ENCODE measurements at places on chromosomes 11 and 22.

- DNase-seq = no peak
Measured at GRCh38 chr11:73274722-73275380, 2.7 kb downstream of the P2RY6 start.

DNA sequence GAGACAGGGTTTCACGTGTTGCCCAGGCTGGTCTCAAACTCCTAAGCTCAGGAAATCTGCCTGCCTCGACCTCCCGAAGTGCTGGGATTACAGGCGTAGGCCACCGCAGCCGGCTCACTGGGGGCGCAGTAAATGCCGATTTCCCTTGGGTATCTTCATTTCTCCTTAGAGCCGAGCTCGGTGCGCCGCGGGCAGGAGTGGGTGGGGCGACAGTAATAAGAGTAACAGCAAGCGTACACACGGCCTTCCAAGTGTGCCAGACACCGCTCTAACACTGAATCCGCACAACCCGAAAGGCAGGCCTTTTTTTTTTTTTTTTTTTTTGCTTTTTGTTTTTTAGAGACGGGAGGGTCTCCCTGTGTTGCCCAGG lies 500 bp upstream of the ADSL start:
- no peak for DNase-seq

GRCh38 chr11:81449588-81450156 lies 1284.0 kb downstream of the FAM181B start:
- no peak for DNase-seq

DNA sequence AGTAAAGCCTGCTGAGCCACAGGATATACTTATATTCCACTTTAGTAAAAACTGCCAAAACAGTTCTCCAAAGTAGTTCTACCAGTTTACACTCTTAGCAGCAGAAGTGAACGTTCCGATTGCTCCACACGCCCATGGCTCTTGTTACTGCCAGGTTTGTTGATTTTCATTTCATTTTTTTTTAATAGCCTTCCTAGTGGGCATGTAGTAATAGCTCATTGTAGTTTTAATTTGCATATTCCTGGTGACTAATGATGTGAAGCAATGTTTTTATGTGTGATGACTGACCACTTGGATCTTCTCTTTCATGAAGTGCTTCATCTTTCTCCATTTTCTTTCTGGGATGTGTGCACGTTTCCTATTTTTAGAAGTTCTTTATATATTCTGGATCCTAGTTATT lies 4.8 kb upstream of the C11orf97 start:
- no peak for DNase-seq

DNA sequence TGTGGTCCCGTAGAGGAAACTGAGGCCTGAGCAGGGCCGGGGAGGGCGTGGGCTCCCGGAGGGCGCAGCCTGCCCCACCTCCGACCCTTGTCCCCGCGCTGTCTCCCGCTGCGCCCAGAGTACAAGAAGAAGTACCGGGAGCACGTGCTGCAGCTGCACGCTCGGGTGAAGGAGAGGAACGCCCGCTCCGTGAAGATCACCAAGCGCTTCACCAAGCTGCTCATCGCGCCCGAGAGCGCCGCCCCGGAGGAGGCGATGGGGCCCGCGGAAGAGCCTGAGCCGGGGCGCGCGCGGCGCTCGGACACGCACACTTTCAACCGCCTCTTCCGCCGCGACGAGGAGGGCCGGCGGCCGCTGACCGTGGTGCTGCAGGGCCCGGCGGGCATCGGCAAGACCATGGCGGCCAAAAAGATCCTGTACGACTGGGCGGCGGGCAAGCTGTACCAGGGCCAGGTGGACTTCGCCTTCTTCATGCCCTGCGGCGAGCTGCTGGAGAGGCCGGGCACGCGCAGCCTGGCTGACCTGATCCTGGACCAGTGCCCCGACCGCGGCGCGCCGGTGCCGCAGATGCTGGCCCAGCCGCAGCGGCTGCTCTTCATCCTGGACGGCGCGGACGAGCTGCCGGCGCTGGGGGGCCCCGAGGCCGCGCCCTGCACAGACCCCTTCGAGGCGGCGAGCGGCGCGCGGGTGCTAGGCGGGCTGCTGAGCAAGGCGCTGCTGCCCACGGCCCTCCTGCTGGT lies 1.9 kb downstream of the NLRP6 start:
- DNase-seq = peak; percentile 27

DNA sequence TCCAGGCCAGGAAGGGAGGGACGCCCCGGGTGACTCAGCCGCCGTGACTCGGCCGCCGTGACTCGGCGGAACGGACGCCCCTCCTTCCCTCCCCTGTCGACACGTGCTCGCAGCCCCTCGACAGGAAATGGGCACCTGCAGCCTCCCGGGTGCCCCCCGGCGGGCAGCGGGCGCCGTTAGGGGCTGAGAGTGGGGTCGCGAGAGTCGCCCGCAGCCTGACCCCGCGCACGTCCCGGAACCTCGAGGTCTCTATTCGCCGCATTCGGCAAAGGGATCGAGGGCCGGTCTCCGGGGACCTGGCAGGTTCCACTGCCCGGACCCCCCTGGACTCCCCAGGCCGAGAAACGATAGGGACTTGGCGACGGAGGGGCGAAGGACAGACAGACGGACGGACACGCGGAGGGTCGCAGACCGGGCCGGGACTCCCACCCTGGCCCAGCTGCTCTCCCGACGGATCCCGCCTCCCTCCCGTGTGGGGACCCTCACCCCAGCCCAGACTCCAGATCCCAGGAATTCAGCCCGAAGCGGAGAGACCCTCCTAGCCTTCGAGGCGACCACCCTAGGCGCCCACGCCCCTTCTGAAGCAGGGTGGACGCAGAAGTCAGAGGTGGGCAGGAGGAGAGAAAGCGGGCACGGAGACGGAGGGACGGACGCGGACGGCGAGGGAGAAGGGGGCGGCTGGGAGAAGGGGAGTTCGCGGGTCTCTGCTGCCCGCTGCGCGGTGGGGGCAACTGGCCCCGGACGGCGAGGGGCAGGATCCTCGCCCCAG lies 648 bp downstream of the FOSL1 start:
- DNase-seq = peak; percentile 60

DNA sequence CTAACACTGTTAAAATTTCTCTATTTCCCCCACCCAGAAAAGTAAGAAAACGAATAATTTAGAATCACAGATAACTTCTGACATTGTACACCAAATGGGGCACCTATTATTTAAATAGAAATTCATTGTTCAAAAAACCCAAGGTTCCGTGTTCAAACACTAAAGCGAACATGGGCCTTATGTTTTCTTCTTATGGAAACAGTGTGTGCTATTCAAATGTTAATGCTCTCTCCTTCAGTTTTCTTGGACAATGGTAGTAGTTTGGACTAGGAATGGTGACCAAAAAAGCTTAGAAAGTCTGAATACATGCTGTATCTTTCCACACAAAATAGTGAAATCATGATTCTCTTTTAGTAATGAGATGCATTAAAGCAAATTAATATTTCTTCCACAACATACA lies 33.7 kb downstream of the VSIG10L2 start:
- DNase-seq = no peak

DNA sequence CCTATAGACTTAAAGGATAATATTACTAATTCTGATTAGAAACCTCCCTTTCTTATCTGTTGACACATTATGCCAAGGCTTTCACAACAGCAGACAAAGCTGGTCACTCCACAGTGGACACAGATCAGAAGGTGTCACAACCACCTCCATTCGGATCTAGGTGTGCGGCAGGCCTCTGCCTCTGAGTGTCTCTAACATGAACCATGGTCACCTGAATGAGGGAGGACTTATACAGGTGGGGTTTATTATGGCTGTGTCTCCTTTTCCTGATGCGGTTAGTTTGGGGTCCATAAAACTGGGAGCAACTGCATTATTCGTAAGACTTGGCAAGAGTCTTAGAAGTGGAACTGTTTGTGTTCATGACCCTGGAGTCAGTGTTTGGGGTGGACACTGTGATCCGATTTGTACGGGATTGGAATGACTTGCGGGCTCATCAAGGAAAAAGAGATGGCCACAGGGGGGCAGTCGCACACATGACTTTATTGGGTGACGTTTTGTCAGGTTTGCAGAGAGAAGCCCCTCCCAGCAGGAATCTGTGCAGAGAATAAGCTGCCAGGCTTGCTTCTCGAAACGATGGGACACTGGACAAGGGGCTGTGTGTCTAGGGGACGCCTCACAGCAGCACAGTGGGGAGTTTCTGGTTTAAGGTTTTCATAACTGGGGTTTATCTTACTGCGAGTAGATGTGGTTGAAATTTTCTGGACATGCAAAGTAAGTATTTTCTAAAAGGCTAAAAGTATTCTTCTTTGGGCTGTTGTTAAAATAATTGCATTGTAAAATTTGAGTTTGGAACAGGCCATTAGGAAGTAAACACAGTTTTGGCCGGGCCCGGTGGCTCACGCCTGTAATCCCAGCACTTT lies 90.6 kb downstream of the GAB4 start:
- DNase-seq = peak; percentile 32

- no peak for DNase-seq
Measured at GRCh38 chr22:32904044-32904443, 102.5 kb downstream of the TIMP3 start.

DNA sequence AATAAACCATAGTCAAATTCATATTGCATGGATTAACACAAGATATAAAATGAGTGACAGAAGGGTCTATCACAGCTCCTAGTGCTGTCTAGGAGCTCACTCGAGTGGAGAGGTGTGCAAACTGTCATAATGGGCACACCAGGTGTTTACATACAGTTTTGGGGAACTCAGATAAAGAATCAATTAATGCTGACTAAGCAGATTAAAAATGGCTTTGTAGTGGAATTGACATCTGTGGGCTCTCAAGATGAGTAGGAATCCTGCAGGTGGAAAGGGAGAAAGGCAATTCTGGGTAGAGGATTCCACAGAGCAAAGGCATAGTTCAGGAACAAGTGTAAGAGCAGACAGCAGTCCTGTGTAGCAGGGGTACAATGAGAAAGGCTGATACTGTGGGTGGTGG lies 496.2 kb upstream of the CCDC90B start:
- no peak for DNase-seq

DNA sequence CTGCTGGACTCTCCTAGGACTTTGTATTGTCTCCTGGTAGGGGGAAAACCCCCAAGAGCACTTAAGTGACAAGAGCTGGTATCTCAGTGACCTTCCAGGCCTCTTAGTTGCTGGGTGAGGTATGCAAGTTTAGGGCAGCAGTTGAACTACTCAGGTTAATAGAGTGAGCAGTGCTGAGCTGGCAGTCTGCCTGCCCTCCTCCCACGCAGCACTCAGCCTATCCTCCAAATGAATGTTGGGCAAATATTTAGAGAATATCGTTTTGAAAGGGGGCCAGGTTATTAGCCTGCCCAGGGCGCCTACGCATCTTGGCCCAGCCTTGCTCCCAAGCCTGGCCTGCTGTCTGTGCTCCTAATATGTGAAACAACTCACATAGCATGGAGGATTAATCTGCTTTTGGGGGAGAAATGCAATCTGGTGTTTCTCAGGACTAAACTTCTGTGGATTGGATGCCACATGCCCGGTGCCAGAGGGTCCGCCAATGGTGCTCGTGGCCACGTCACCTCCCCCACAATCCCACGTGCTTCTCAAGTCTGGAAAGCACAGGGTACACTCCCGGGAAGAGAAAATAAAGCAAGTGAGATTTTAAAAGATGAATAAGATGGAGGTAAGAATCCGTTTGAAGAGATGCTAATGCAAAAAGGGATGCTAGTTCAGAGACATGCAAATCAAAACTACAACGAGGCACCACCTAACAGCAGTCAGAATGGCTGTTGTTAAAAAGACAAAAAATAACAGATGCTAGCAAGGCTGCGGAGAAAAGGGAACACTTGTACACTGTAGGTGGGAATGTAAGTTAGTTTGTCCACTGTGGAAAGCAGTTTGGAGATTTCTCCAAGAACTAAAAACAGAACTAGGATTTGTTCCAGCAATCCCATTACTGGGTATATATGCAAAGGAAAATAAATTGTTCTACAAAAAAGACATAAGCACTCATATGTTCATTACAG lies 67.7 kb downstream of the SPON1 start:
- no peak for DNase-seq

- no peak for DNase-seq
Measured at GRCh38 chr22:22553735-22554586, 5.1 kb downstream of the PRAME start.

DNA sequence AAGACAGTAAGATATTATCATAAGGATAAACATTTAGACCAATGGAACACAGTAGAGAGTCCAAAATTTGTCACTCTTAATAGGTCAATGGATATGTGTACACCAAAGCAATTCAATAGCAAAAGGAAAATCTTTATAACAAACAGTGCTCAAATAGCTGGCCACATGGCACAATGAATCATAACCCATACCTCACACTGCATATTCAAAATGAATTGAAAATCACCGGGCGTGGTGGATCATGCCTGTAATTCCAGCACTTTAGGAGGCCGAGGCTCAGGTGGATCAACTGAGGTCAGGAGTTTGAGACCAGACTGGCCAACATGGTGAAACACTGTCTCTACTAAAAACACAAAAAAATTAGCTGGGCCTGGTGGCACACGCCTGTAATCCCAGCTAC lies 8.4 kb downstream of the SNX32 start:
- DNase-seq = no peak
